ENCODE measurements at places on chromosomes 16 and 17.
A peak's percentile ranks its signal among the peaks of the same experiment; 100 is the strongest.

DNA sequence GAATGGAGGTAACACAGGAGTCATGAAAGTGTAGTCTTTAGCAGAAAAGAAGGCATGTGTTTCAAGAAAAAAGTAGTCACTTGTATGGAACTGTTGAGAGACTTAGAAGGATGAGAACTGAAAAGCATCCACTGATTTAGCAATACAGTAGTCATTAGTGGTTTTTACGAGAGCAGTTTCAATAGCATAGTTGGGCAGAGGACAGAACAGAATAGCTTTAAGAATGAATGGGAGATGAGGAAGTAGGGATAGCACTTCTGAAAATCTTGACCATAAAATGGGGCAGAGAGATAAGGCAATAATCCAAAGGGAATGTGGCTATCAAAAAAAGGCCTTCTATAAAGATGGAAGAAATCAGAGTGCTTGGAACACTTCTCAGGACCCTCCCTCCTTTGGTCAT is 64.8 kb upstream of the C17orf78 start:
- DNase-seq, result no peak

DNA sequence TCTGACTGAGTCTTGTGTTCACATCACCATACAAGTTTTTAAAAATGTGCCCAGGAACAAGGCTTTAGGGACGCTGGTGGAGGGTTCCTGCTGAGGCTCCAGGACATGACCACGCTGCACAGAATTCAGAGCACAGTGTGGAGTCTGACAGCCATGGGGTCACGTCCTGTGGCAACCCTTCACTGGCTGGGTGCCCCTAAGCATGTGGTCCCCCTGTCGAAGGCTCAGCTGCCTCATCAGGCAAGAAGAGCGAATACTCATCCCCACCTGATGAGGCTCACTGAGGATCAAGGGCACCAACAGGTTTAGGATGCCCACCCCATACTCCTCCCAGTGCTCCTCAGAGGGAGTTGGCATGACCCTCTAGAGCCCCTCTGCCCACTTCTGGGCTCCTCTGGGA is 5.9 kb downstream of the PNMT start:
- DNase-seq, result no peak

GRCh38 chr17:43365356-43365755 is 33.4 kb upstream of the ARL4D start:
- DNase-seq, result no peak

DNA sequence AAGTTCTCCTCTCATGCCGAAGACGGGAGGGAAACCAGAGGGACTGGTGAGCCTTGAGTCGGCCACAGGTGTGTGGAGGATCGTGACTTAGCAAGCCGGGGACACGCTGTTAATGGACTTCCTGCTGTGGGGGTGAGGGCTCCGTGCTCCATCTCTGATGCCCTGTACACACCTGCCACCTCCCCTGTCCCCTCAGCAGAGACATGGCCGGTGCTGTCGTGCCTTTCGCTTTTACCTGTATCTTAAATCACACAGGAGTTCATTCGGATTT is 75.9 kb upstream of the ZNF750 start:
- DNase-seq, result no peak

- no peak for DNase-seq
These were observed 78.9 kb upstream of the PLCG2 start for GRCh38 chr16:81700071-81700779.

GRCh38 chr17:36941265-36942010 is 4.2 kb downstream of the LHX1 start:
- no peak for DNase-seq

DNA sequence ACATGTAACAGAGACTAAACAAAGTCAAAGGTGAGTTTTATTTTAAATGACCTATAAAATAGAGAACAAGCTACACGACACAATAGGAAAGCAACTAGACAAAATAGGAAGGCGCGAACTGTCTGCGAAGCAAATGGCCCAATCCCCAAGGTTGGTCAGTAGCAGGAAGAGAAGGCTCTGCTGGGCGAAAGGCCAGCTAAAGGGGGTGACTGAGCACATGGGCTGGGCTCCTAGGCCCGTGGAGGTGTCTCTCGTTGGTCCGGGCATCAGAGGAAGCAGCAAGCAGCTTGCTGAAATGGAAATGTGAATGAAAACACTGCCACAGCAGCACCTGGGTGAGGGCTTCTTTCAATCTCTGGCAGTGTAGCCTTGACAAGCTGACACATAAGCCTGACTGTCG is 129.4 kb downstream of the ZNF778 start:
- DNase-seq, result no peak

- DNase-seq, result no peak
These were observed 109.1 kb downstream of the MSI2 start for GRCh38 chr17:57365420-57365819.

DNA sequence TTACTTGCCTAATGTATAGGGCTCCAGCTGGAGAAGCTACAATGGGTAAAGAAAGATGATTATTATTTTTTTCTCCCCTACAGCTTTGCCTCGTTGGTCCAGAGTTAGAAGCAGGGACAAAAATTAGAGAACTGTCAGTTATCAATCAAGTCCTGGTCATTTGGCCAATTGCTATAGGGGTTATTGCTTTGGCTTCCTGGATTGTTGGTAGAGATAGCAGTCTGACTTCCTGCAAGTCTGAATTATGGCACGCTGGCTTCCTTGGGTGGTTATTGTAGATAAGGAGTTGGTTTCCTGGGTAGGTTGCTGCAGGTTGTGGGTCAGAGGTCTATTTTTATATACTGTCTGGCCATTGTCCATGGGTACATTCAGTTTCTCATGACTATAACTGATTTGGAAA is 84.7 kb upstream of the ELAC2 start:
- no peak for DNase-seq

DNA sequence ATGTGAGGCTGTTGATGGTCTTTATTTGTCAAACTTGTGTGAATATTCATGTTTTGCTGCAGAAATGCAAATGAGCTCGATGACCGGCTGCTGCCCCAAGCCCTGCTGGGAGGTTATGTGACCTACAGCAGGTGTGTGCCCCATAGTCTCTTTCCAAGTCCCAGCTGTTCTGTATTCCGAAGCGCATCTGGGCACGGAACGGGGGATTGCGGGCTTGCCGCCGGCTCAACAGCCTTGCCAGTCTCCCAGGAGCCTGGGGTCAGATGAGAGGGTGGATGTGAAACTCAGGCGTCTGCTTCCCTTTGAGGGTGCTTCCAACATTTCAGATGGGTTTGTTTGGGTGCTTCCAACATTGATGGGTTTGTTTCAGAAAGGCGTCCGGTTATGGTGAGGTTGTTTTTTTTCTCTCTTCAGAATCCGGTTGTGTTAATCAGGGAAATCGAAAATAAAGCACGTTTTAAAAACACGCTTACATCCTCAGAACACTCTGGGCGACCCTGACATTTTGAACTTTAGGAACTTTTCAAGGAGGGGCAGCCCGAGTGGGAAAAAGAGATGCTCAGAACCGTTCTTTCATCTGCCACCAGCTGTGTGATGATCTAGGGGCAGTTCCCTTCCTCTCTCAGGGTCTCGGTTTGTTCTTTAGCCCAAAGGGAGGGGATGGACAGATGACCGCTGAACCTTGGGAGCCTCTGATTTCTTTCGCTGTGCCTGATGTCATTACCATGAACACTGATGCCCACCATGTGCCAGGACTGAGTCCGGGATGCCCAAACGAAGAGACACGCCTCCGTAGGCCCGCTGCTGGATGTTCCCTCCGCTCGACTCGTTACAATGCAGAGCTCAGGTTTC is 47.8 kb upstream of the AMZ2 start:
- no peak for DNase-seq

DNA sequence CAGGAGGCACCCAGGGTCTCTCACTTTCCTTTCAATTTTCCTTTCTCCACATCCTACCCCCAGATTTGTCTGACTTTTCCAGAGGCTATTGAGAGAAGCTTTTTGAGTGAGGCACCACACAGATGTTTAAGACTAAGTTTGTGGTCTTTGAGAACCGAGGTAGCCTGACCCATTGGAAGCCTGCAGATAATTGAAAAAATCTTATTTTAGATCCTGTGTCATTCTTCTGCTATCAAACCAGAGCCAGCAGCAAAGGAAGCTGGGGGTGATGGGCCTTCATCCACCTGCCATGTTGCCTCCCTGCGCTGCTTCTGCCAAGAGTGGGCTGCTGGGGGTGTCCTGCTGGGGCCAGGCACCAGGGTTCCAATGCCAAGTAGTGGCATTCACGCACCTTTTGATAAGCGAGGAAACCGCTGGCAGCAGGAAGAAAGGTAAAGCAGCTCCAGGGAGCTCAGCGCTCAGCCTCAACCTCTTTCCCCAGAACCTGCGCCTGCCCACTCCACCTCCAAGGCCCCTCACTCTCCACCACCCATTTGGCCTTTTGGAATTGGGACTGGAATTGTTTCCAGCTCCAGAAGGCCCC is 55.6 kb downstream of the MPRIP start:
- DNase-seq, result no peak

GRCh38 chr17:57343717-57344116 is 87.4 kb downstream of the MSI2 start:
- no peak for DNase-seq

- DNase-seq, result no peak
These were observed 56.5 kb upstream of the CIBAR2 start for GRCh38 chr16:85168732-85169256.

DNA sequence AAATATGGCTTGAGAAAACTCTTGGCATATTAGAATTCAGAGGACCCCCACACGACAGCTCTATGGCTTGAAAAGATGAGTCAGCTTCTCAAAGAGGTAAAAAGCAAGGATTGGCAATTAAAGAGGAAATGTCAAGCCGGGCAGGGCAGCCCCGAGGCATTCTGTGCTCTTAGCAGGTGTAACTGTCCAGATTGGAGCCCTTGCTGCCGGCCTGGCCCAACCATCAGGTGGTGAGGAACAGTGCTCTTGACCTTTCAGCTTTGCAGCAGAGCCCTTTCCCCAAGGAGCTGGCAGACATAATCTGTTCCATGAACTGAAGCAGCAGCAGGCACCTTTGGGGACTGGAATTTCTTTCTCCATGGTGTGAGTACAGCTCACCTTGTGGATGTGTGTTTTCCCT is 287.8 kb downstream of the UTP18 start:
- no peak for DNase-seq

- peak; percentile 76 for DNase-seq
These were observed 9.0 kb upstream of the C16orf95 start for GRCh38 chr16:87326151-87326571.

DNA sequence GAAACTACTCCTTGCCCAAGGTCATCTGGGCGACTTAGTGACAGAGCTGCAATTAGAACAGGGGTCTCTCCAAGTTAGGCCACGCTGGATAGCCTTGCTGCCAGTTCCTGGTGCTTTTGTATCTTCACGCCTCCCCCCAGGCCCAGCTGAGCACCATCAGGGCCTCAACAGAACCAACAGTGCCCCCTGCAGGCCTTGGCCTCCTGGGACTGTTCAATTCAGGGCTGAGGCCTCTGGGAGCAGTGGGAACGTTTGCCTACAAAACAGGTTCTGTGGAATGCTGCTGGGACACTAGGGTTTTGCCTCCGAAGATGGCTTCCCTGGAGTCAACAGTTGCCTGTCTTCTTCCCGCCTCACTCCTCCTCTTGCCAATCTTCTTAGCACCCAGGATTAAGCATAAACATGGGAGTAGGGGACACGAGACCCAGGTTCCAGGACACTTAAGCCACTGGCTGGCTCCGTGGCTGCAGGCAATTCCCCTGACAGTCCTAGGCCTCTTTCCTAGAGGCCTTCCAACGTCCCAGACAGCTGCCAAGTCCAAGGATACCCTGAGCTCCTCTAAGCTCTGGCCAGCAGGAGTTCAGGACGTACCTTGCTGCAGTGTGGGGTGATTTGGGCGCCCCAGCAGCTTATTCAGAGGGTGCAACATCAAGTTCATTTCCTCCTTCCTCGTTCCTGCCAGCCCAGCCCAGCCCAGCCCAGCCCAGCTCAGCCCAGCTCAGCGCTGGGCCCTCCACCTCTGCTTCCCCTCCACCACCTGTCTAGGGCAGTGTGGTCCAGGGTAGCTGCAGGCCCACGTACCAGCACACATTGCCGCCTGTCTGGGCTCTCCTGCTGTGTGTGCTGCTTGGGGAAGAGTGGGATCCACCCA is 246.6 kb upstream of the RPL38 start:
- peak; percentile 78 for DNase-seq
